NCI-H1436 treated with DMSO at 0.1 percent for 48 hours (cell line): ENCODE measurements at places on chromosomes 11 and 22.

DNA sequence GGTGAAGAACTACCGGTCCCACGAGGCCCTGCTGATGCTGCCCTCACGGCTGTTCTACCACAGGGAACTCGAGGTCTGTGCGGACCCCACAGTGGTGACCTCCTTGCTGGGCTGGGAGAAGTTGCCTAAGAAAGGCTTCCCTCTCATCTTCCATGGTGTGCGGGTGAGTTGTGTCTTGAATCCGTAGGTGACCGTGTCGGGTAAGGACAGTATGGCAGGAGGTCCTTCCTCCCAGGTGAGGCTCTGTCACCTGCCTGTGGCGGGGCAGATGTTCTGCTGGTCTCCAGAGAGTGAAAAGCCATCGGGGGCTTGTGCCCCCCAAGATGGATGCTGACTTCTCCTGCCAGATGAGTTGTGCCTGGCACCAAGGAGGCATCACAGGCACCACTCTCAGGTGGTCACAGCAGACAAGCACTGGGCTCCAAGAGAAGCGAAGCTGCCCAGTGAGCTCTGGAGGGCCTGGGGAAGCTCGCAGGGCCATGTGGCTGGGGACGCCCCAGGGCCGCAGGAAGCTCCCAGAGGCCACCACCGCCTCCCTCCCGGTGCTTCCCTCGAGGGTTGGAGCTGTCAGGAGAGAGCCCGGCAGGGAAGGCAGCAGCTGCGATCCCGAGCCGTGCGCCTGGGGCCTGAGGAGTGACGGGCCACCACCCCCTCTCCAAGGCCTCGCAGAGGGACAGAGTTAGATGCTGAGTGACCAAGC is 17.3 kb upstream of the PANX2 start:
- DNase-seq = no peak

DNA sequence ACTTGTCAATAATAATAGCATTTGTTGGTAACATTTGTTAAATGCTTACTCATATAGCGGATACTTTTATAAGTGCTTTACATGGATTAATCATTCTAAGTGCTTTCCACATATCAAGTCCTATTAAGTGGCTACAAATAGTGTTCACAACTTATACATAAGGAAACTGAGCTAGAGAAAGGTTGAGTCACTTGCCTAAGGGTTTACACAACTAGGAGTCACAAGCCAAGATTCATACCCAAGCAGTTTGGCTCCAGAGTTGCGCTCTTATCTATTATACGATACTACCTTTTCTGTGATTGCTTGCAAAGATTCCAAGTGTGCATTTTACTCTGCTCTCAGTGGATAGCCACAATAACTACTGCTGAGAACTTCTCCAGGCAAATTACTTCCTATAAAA is 215.9 kb upstream of the CCDC90B start:
- no peak for DNase-seq

- DNase-seq = no peak
These were observed 99.8 kb downstream of the MORC2 start for GRCh38 chr22:30868663-30869385.

GRCh38 chr22:32861330-32861729 is 59.8 kb downstream of the TIMP3 start:
- DNase-seq = no peak

- no peak for DNase-seq
These were observed 37.5 kb upstream of the RTL6 start for GRCh38 chr22:44535362-44536095.
